T-cell (primary cell): ENCODE measurements at places on chromosomes 5 and 9.

- DNase-seq: no peak
These were observed 20.6 kb downstream of the KCNMB1 start for GRCh38 chr5:170368586-170368985.

DNA sequence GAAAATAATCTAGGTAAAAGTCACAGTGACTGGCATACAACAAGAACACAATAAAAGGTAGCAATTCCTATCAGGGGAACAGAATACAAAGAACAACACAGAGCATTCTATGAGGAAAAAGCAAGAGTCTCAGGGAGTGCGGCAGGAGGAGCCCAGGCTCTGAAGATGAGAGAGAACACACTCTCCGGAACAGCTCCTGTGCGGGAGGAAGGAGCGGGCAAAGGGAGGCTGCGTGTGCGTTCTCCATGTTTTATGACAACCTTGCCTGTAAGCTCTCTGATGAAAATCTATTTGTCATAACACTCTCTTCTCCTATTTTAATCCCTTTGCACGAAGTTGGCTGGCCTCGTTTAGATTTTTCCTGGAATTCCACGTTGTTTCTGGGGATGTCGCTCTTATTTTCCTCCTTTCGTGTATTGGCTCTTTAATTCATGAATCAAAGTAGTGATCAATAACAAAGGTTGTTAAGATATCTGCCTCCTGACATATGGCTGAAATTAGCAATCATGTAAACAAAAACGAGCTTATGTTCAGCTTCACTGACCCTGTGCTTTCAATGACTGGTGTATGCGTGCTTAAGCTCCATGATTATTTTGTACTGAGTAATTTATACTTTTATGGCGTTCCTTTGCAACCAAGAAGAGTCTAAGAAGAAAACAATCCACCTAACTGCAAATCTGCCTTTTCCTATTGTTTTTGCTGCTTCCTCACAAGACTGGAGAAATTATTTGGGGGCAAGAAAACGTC, 109.5 kb downstream of the MYO10 start:
- no peak for DNase-seq

DNA sequence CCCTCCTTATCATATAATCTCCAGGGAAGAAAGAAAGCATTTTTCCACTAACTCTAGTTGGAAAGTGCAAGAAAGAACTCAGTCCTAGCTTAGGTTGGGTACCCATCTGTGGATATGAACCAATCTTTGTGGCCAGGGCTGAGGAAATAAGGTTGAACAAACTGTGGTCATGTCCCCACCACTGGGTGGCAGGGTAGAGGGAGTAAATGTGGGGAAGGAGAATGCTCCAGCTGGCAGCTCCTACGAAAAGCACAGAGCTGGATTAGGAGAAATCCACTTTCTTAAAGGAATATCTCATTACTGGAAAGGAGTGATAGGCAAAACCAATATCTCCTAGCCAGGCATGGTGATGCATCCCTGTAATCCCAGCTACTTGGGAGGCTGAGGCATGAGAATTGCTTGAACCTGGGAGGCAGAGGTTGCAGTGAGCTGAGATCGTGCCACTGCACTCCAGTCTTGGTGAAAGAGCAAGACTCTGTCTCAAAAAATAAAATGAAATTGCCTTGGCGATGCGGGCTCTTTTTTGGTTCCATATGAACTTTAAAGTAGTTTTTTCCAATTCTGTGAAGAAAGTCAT, 175.1 kb downstream of the CCDC192 start:
- DNase-seq: no peak

- no peak for DNase-seq
These were observed 75.4 kb upstream of the CTNNA1 start for GRCh38 chr5:138677782-138678181.

- no peak for DNase-seq
These were observed 30.3 kb upstream of the SARDH start for GRCh38 chr9:133768371-133768858.

GRCh38 chr5:57094753-57095683, 78.8 kb upstream of the GPBP1 start:
- no peak for DNase-seq

DNA sequence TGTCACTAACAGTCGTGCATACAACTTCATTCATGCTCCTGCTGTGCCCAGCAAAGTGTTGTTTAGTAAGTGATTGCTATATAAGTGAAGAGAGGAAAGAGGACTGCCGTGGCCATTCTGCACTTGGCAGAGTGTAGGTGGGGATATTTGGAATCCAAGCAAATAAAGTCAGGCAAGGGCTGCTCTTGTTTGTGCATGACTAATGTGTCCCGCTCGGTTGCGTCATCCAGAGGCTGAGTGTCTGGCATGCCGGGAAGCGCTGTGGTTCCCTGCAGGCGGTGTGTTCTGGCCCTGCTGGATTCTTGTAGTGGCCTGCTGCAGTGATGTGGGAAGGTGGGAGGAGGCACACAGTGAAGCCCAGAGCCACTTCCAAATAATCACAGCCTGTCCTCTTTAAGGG, 136.9 kb upstream of the ANKH start:
- no peak for DNase-seq

- DNase-seq: no peak
These were observed 24.2 kb downstream of the TCF7 start for GRCh38 chr5:134138416-134139376.

GRCh38 chr5:121707178-121707577, 144.5 kb upstream of the FTMT start:
- no peak for DNase-seq

GRCh38 chr9:128325629-128326028, 3.0 kb downstream of the COQ4 start:
- no peak for DNase-seq

GRCh38 chr9:69385581-69386033, 60.6 kb downstream of the ENTREP1 start:
- no peak for DNase-seq

DNA sequence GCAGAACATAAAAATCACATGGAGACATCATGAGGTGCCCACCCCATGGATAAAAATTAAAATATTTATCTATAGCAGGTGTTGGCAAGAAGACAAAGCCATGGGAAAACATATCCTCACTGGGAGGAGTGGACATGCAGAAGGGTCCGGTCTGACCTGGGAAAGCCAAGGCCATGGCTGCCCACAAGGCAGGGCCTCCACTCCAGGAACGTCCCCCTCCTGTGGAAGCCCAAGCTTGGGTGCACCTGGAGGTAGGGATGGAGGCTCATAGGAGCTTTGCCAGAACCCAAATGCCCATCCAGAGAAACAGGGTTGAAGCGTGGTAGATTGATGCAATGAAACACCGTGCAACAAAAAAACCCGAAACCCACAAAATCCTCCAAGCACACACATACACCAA, 81.4 kb upstream of the COL5A1 start:
- DNase-seq: no peak

GRCh38 chr5:143741421-143741820, 70.5 kb upstream of the HMHB1 start:
- DNase-seq: no peak

DNA sequence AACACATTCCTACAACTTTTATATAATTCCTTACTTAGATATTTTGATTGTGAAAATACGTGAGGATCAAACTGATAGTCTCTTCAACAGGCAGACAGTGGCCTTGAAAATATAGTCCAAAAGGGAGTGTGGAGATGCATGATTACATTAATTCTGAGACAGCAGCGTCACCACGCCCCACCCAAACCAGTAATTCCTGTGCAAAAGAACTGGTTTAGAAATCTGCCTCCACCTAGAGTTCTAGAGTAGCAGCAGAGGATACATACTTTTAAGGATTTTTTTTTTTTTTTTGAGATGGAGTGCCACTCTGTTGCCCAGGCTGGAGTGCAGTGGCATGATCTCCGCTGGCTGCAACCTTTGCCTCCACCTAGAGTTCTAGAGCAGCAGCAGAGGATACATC, 1.6 kb upstream of the TUT7 start:
- DNase-seq: no peak
